ENCODE measurements at places on chromosomes 7 and 10.
A peak's percentile ranks its signal among the peaks of the same experiment; 100 is the strongest.

DNA sequence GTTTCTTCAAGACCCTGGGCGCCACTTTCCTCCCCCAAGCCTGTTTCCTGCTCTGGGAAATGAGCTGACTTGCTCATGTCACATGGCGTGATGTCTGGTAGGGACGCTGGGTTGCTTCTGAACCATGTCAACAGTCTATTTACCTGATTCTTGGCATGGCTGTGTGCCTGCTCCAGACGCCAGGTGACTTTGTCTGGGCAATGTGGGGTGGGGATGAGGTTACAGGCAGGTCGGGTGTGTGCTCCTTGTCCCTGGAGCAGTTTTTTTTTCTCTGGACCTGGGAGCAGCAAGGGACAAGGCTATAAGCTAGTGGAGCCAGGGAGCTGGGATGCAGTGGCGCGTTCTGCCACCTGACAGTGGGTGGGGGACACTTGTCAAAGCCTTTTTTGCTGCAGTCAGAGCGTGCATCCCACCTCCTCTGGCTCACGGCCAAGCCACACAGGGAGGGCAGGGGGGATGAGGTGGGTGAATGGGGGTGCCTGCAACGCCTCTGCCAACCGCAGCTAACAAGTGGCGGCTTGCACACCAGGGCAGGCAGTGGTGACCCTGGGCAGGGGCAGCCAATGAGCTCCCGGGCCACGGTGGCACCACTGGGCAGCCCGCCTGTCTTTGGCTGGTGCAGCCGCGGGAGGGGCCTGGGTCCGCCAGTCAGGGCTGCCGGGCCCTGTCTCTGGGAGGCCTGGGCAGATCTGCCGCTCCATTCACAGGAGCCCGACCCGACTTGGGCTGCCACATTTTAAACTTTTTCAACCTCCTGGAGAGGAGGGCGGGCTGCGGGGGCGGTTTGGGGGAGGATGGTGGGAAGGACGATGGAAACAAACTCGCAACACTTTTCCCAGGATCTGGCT is 22.9 kb downstream of the DNAJB12 start:
- peak; percentile 64 for DNase-seq

DNA sequence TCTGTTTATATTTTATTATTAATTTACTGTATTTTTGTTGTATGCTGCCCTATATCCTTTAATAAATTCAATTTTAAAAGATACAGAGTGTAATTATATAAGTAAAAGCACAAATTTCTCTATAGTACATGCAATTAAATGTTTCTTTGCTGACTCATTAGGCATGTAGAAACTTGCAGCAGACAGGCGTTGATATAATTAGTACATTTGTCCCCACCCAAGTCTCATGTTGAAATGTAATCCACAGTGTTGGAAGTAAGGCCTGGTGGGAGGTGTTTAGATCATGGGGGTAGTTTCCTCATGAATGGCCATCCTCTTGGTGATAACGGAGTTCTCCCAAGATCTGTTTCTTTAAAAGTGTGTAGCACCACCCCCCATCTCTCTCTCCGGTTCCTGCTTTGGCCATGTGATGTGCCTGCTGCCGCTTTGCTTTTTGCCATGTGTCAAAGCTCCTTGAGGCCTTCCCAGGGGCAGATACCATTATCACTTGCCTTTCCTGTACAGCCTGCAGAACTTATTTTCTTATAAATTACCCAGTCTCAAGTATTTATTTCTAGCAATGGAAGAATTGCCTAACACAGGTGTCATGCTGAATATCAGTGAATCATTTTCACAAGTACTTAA is 63.7 kb downstream of the TSPAN12 start:
- DNase-seq, result no peak

- no peak for DNase-seq
These were observed 12.5 kb upstream of the CALD1 start for GRCh38 chr7:134766779-134767519.

DNA sequence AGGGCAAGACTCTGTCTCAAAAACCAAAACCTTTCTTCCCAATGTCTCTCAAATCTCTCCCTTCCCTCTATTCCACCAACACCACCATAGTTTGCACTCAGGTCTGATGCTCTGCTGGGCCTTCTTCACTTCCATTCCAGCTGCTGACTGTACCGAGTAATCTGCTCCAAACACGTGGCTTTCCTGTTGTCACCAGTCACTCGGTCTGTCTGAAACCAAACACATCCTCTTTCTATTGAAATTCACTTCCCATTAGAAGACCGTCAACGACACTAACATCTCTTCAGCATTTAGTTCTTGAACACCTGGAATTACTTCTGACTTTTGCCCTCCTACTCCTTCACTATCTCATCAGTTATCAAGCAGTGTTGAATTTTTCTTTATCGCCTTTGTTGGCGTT is 4.7 kb upstream of the NRF1 start:
- no peak for DNase-seq

- no peak for DNase-seq
These were observed 216.4 kb downstream of the CXCL12 start for GRCh38 chr10:44168478-44168877.

- no peak for DNase-seq
These were observed 603.2 kb downstream of the MAGI2 start for GRCh38 chr7:78850093-78850740.

- DNase-seq, result no peak
These were observed 196.4 kb downstream of the FAM107B start for GRCh38 chr10:14578060-14578952.

- DNase-seq, result no peak
These were observed 62.1 kb upstream of the PRKAR2B start for GRCh38 chr7:106982415-106982814.

All from NCI-H1048 (cell line).